ENCODE measurements at places on chromosomes 16 and 17. TPM values are rescaled to one million over a fixed set of nuclear protein-coding genes. Genes with fewer than 3 reads are reported as not detected.

- DNase-seq = no peak
These were observed 27.2 kb upstream of the WWOX start for GRCh38 chr16:78072275-78072674.

GRCh38 chr17:17425591-17425990 is 51.2 kb upstream of the MED9 start:
- no peak for DNase-seq

- no peak for DNase-seq
These were observed 124.6 kb downstream of the TOX3 start for GRCh38 chr16:52422307-52422706.

DNA sequence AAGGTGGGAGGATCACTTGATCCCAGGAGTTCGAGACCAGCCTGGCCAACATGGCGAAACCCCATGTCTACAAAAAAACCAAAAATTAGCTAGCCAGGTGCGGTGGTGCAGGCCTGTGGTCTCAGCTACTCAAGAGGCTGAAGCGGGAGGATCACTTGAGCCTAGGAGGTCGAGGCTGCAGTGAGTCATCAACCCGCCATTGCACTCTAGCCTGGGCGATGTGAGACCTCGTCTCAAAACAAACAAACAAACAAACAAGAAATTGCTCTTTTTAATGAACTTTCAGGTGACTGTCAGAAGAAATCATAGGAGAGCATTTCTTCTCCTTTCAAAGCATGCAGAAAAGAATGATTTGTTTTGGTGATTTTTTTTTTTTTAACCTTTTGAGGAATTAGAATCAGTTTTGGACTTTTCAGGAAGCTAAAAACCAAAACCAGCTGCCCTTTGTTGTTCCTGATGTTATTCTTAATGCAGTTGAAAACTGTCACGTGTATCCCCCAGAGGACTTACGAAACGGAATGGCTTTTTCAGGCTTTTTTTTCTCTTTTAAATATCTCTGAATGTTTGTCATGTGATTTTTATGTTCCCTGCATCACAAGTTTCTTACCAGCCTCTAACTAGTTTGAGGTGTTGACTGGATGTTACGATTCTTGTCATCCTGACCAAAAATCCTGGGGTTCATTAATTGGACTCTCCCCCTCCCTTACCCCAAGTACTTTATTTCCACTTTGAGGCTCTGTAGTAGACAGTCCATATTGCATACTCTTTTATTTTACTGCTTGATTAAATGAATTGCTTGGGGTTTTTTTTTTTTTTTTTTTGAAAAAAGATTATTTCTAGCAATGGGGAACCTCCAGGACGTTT is 34.1 kb downstream of the SNX29 start:
- DNase-seq = no peak

DNA sequence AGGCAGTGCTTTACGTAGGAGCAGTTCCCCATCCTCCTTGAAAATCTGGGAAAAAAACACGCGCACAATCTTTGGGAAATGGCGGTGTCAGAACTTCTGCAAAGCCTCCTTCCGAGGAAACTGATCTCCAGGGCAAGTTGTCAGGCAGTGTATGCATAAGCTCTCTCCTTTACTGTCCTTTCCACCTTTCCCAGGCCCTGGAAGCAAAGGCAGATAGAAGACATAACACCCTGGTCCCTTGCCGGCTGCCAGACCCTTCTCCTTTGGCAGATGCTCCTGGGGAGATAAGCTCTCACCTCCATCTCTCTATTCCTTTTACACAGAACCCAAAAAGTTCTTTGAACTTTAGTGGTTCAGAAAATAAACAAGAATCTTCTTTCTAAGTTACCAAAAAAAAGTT is 12.4 kb downstream of the TOB1 start:
- DNase-seq = no peak

TP53TG3D gene
- total RNA-seq = not detected
